ENCODE measurements at places on chromosomes 6 and 20.

DNA sequence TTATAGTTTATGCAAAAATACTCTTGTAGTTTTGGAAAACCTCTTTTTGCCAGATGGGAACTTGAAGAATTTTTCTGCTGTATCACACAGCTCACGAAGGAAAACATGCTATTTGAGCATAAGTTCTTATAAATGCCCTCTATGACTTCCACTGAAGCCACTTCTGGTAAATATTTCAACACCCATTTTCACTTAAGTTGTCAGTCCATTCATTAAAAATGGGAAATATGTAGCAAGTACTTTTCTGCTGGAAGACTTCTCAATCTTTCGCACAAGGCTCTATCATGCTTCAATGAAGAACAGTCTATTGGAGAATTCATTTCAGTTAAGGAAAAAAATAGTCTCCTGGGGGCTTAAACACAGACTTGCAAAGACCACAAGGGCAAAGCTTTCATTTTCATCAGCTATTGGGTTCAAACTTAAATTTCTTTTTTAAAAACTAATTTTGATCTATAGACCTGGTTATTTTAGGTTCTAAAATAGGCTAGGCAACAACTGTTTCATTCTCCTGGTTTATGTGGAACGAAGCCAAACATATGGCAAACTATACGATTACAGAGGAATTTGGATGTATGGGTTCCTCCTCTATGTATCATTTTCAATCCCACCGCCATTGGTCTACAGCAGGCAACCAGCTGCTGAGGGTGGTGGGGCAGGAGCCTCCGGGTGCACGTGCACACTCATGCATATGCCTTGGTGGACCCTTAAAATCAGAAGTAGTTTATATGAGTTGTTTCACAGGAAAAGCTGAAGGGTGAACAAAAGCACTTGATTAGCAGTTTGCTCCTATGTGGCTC is 38.7 kb downstream of the LAMA4 start:
- DNase-seq, result no peak

GRCh38 chr6:10763006-10763405 is 15.4 kb downstream of the TMEM14B start:
- no peak for DNase-seq

DNA sequence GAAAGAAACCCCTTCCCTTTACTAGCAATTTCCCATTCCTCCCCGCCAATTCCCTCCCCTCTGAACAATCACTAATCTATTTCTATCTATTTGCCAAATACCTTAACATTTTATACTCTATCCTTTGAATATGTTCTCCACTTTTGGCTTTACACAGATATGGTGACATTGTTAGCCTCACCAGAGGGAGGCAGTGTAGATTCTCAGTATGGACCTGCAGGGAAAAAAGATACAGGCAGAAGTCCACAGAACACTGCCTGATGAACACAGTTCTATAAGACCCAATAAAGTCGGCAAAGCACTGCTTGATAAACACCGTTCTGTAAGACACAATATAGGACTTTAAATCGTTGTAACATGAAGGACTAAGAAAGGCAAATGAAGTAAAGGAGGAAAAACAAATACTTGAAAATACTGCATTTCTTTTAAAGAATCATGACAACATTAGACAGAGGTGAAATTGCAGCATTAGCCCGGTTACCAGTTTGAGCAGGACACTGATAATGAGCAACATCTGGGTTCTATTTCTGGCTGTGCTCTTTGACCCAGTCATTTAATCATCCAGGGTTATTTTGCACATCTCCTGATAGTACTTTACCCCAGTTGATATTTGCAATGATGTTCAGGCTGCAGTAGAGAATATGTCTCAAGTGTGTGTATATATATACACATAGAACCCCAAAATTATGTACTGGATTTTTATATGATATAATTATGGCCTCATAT is 296.8 kb downstream of the UTRN start:
- no peak for DNase-seq

- no peak for DNase-seq
These were observed 121.2 kb downstream of the SULF2 start for GRCh38 chr20:47664068-47664437.

GRCh38 chr6:126002755-126003679 is 16.7 kb downstream of the TRMT11 start:
- no peak for DNase-seq

- no peak for DNase-seq
These were observed at the start of gene BEND3 for GRCh38 chr6:107114926-107115694. Gene BEND3, minus strand, starts transcription at chr6:107115515. Its CDS starts 16,230 bp downstream, at chr6:107099285.

- DNase-seq, result no peak
These were observed 32.2 kb downstream of the PMEPA1 start for GRCh38 chr20:57677584-57677982.
